Activated T-helper 1 cell treated with anti-CD3 and anti-CD28 coated beads, Interleukin-2, amount 50 U/mL, for 16 hours (primary cell): ENCODE measurements at places on chromosomes 3 and 15.

DNA sequence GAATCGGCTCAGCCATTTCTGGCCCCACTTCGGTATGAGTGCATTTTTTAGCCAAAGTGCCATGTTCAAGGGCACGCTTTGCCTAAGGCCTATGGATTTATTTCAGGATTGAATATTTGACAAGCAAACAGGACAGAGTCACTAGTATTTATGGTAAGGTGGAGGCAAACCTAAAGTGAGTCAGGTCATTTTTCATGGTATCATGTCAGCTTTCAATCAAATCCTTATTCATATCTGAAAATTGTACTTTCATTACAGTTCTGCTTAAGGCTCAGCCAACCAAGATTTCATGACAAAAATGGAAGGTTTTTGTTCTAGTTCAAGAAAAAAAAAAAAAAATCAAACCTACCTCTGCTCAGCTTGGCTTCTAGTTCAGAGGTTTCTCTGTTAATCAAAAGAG, 30.5 kb upstream of the ICE2 start:
- DNase-seq = no peak

GRCh38 chr3:142275856-142276255, 50.5 kb upstream of the GK5 start:
- no peak for DNase-seq

GRCh38 chr3:16668776-16669545, 63.7 kb upstream of the DAZL start:
- no peak for DNase-seq

- DNase-seq = no peak
These were observed 324.1 kb upstream of the RASGRP1 start for GRCh38 chr15:38888701-38889221.
